NK-92 treated with Interleukin-12 subunit alpha and Interleukin-12 subunit beta, amount 100 ng/mL, for 24 hours (cell line): ENCODE measurements at places on chromosomes 1 and 21.

- DNase-seq = no peak
Measured at GRCh38 chr1:159755451-159756007, 25.2 kb upstream of the DUSP23 start.

GRCh38 chr21:38930066-38930465, 124.3 kb downstream of the ETS2 start:
- DNase-seq = no peak

DNA sequence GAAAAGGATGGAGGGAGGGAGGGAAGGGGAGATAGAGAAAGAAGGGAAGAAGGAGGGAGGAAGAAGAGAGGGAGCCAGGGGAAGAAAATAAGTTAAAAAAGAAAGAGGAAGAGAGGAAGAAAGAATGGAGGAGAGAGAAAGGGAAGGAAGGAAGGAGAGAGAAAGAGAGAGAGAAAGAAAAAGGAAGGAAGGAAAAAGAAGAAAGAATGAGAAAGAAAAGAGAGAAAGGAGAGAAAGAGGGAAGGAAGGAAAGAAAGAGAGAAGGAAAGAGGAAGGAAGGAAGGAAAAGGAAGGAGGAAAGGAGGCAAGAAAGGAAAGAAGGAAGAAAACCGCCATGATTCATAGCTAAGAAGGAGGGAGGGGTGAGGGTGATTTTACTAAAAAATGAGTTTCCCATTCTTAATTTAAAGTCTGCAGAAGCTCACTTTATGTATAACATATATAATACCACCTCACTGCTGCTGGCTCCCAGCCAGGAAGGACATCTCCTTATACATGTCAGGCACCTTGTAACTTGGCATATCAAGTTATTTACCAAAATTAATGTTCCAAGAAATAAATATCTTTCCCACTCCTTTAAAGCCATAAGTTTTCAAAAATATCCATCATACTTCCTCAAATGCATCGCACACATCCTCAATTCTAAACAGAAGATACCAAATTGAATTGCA, 46.0 kb upstream of the OLIG2 start:
- no peak for DNase-seq

- DNase-seq = no peak
Measured at GRCh38 chr1:23925279-23925678, 12.1 kb upstream of the CNR2 start.

DNA sequence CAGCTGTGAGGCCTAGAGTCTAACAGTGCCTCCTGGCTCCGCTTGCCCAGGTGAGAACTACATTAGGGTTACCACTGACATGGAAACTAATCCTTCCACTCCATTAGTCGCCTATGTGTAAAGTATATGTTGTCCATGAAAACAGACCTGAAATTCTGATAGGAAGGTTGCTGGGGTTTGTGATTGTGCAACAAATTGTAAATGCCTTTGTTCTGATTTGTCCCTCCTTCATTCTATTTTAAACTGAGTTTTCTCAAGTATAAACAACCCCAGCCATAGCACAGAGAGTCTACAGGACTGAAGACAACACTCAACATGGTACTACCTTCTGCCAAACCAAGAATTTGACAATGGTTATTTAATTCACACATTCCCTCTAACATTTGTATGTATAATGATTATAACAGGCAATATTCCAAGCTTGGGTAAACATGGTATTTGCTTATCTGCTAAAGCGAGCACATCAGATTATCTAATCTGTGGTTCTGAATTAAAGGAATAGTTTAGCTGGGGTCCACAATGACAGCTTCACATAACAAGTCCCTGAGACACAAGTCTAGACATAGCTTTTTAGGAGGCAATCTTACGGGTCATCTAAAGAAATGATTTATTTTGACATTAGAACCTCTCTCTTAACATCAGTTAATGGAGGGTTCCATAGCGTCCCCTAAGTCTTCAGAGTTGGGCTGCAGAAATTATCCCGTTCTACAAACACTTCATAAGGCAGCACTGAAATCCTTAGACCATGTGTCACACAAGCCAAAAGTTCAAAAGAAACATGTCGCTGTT, 633.0 kb downstream of the SMYD3 start:
- no peak for DNase-seq

GRCh38 chr1:31932491-31933316, 5.5 kb downstream of the PTP4A2 start:
- DNase-seq = no peak

DNA sequence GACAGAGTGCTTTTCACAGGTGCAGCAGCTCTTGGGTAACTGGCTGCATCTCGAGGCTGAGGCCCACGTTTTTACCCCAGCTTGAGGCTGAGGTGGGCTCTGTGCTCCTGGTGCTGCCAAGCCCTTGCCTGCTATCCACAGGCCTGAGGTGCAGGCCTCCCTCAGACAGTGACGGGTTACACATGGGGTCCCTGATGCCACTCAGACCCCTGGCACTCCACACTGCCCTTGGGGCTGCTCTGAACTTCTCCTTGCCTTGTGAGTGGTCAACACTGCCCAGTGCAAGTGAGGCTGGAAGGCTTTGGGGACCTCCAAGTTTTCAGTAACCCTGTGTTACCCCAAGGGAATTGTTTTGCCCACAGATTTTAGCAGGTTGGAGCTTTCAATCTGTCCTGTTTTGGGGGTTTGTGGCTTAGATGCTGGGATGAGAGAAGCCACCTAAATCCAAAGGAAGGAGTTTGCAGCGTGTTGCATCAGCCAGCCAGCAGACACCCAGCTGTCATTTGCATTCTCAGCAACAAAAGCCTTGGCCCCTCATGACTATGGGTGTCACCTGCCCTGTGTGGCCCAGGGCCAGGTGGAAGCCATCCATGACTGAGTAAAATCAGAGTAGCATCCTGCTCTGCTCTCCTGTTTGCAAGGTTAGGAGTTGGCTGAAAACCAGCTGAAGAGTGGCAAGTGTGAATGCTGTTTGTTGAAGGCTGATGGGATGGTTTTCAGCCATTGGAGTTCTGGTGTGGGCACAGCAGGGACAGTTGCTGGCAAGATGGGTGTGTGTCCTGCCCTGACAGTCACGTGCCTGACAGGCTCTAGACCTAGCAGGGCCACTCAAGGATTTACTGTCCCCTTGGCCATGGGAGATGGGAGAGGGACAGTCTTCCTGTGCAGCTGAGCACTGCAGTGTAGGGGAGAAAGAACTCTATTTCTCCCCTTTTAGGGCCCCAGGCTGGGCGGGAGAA, 3.2 kb downstream of the RNF187 start:
- DNase-seq = peak; percentile 39

DNA sequence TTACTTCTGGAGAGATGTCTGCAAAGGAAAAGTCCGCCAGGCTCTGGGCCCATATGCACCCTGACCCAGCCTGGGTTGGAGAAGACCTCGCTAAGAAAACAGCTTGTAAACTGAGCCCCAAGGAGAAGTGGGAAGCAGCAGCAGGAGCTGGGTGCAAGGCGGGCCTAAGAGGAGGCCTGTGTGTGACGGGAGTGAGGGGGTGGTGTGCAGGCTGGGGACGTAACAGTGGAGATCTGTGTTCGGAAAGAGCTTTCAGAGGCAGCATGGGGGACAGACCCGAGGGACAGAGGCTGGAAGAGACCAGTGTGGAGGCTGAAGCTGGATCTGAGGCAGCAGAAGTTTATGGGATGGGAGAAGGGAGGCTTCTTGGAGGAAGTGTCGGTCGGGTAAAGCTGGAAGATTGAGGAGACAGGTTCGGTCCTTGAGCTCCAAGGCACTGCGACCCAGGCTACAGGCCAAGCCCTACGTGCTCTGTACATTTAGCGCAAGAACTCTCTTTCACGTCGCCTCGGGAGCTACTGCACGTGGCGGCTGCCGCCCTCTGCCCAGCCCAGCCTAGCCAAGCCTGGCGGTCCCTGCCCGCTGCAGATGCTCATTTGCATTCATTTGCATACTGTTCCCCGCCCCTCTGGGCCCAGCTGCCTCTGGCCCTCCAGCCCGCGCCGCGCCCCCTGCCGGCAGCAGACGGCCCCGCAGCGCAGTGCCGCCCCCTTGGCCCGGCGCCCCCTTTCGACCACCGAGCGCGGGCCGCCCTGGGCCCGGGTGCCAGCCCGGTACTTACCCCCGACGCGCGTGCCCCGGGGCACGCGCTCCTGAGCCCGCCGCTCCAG, 6.3 kb downstream of the HPCA start:
- DNase-seq = no peak

DNA sequence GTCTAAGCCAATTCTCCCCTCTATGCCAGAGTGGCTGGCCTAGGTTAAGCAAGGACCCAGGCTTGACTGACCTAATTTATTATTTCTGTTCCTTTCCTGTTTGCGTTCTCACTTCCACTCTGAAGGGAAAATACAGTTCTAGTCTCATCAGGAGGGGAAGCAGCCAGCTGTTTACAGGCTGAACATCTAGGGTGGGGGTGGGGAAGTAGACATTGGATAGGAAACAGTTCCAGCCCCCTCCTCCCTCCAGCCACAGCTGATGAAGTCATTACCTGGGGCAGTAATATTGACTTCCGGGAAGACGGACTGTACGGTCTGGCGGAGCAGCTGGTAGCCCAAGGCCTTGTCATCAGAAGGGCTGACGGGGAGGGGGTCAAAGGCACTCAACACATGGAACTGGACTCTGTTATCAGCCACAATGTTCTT, 17.6 kb downstream of the PM20D1 start:
- DNase-seq = no peak

- no peak for DNase-seq
Measured at GRCh38 chr1:152167835-152168534, 9.0 kb upstream of the RPTN start.

DNA sequence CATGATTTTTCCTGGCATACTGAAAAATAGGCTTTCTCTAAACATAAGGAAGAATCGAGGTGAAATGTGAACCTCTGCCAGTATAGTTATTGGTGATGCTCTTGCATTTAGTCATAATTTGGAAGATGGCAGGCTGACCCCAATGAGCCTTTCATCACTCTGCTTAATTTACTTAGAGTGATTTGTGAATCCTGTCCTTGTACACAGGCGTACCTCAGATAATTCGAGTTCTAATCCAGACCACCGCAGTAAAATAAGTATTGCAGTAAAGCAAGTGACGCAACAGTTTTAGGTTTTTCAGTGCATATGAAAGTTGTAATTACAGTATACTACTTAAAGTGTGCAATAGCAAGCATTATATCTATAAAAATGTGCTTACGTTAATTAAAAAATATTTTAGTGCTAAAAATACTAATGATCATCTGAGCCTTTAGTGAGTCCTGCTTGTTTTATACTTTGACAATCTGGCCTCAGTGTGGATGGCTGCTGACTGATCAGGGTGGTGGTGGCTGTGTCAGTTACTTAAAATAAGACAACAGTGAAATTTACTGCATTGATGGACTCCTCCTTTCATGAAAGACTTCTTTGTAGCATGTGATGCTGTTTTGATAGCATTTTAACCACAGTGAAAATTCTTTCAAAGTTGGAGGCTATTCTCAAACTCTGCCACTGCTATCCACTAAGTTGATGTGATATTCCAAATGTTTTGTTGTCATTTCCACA, 1.7 kb downstream of the PKNOX1 start:
- DNase-seq = no peak

DNA sequence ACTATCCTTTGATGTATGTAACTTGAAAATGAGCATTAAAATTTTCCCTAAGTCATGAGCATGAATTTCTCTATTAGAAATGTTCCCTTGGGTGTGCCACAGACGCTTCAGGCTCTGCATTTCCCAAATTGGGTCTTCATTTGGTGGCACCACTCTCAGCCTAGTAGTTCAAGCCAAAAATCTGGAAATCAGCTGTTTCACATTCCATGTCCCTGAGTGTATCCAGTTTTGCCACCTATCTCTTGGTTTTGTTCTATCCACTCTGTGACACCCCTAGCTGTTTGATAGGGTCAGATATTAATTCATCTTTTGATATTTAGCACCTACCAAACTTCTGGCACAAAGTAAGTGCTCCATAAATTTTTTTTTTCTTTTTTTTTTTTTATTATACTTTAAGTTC, 89.5 kb upstream of the DPH5 start:
- DNase-seq = no peak

DNA sequence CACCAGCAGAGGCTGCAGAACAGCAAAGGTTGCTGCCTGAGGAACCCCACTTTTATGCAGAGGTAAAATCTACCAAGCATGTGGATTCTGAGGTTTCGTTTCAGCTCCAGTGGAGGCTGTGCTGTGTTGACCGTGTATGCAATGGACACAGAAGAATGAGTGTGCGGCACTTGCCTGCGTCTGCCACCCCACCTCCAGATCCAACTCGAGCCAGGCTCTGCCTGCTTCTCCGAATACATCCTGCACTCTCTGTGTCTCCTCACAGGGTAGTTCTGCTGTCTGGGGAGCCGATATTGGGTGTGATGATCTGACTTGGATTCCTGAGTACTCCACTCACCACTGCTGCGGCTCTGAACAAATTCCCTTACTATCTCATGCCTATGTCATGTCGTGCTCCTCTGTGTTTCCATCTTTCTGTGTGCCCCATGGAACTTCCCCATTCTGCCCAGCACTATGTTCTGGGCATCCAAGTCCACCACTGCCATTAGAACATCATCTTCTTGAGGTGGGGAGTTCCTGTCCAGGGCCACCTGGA, 129.8 kb downstream of the SLC45A1 start:
- DNase-seq = no peak

- no peak for DNase-seq
Measured at GRCh38 chr1:25677193-25677773, 60.7 kb downstream of the MAN1C1 start.

- no peak for DNase-seq
Measured at GRCh38 chr1:226639631-226640061, 91.1 kb downstream of the STUM start.

GRCh38 chr21:21076051-21076450, 77.8 kb downstream of the NCAM2 start:
- DNase-seq = no peak

DNA sequence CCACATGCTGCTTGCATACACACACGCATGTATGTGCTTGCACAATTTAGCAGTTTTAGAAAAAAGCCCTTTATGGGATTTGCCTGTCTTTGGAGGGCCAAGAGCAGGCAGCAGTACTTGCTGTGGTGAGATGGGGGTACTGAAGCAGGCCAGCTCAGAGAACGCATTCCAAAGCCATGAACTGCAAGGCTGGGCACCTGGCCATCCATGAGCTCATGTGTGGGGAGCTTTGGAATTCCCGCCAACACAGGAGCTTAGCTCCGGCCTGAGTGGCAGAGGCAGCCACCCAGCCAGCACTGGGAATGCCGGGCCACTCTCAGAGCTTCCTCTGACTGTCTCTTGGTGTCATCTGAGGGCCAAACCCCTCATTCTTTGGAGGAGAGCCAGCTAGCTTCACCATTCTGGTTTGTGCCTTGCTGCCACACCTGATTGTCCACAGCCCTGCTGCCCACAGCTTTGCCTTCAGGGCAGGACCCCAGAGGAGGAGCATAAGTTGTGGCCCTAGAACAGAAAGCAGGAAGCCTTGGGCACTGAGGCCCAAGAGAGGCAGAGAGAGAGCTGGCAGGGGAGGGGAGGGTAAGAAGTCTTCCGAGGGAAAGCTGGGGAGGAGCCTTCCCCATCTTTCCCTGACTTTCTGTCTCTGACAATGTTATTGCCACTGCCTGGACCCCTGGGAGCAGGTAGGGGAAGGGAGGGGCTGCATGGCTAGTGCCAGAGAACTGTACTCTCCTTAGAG, 92.1 kb upstream of the POU3F1 start:
- no peak for DNase-seq

DNA sequence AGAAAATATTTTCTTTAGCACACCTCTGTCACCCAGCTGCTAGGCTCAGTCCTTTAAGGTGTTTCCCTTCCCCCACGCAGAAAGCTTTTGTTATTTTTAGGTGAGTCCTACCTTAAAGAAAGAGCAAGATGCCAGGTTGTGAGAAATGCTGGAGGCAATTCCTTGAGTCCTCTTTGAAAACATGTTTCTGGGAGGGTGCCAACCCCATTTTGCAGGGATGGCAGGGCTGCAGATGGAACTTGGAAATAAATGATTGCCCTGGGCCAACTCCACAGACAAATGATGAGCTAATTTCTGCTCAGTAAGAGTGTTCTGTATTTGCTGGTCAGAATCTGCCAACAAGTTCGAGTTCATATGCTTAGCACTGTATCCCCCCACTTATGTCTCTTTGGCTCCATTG, 119.2 kb upstream of the RAB3GAP2 start:
- no peak for DNase-seq
